Activated naive CD4-positive, alpha-beta T cell treated with anti-CD3 and anti-CD28 coated beads, Interleukin-2, amount 50 U/mL, for 72 hours (primary cell): ENCODE measurements at places on chromosomes 13 and 19. TPM values are rescaled to one million over a fixed set of nuclear protein-coding genes. Genes with fewer than 3 reads are reported as not detected.

DNA sequence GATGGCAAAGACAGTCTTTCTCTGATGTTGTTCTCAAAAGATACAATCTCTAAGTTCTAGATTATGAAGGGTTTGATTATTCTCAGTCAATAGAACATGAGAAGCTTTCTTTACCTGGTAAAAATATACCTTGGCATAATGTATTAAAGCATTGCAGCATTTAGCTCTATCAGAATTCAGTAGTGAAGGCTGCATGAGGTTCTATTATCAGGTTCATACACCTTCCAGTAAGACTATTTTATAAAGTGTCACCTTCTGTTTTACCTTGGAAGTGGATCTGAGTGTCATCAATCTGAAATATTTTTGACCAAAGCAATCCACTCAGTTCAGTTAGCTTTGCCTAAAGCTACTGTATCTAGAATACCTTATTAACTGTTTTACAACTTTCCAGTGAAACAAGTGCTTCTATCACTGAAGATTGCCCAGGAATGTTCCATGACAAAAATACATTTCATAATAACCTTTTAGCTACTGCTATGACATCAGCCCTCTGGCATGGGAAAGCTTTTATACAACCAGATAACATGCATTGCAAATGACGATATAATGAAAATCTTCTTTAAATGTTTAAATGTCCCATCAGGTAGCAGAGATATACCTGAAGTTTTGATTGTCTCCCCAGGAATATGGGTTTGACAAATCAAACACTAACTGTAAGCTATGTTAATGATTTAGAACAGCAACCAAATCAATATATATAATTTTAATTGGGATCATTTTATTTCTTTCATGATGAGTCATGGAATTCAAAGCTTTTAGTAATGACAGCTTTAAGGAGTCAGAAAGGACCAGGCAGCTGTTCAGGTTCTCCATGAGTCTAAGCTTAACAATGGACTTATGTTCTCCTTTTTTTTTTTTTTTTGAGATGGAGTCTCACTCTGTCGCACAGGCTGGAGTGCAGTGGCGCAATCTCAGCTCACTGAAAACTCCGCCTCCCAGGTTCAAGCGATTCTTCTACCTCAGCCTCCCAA, 72.2 kb downstream of the UFM1 start:
- DNase-seq = no peak

ZNF564 gene
- 4.6 TPM for total RNA-seq

DNA sequence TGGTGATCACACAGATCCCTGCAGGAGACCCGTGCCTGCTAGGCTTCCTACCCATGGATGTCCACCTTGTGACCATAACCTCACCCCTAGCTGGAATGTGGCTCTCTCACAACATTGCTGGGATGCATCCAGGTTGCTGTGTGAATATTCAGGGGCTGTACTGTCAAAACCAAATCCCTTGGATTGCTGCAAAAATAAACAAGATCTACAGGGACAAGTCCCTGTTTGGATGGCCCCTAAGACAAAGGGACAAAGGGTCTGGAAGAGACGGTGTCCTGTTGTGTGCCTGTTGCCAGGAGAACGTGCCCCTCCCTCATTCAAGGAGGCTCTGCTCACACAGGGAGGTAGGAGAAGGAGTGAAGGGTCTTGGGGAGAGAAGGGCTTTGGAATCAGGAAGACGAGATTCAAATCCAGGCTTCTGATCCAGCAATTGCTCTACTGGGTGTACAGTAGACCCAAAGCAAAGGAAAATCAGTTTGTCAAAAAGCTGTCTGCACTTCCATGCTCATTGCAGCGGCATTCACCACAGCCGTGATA, 89.2 kb upstream of the WASF3 start:
- DNase-seq = no peak

GRCh38 chr13:51066091-51066831, 44.8 kb downstream of the C13orf42 start:
- DNase-seq = no peak

GRCh38 chr19:10551698-10552301, 8.1 kb downstream of the ATG4D start:
- peak; percentile 50 for DNase-seq

GRCh38 chr19:2076526-2076944, 19.6 kb downstream of the MOB3A start:
- no peak for DNase-seq

DAND5 gene
- 0.31 TPM for total RNA-seq

DNA sequence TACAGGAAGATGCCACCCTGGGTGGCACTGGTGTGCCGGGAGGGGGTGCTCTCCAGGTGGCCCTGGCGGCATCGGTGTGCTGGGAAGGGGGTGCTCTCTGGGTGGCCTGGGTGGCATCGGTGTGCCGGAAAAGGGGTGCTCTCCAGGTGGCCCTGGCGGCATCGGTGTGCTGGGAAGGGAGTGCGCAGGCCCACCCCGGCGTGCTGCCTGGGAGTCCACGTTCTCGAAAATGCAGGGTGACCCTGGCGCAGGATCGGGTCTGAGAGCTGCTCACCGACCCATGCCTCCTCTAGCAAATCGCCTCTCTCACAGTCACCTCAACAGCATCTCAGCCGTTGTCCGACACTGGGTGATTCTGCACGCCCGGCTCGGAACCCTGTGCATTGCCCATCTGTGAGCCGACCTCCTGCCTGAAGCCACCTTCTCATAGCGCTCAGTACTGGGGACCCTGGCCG, 36.4 kb downstream of the RASA3 start:
- no peak for DNase-seq

DNA sequence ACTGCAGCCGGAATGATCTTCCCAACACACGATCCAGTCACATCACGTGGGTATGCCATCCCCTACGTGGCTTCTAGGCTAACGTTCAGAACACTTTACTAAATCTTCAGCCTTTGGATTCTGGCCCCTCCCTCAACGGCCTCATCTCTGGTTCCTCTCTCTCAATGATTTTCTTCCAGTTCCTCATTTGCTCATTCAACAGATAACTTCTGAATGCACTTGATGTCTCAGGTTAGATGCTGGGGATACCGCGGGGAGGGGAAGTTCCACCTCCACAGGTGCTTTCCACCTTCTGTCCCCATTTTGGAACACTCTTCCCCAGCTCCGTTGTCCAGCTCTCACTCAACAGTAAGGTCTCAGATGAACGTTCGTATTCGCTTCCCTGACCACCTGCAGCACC, 66.1 kb downstream of the ATP7B start:
- peak; percentile 33 for DNase-seq

FUT2 gene
- not detected for total RNA-seq

DNA sequence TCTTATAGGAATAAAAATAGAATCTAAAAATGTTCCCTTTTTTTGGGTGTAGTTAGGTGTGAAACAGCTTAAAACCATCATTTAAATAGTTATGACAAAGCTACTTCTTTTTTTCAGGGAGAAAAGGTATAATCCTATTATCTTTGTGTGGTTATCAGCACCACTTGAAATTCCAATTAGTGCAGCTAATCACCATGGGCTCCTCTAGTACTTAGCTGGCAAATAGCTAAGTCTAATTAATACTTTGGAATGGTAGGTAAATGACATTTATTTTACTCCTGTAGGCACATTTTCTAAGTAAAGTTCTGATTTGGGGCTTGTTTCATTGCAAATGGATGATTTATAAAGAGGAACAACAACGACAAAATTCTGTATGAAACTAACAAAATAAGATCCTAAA, 132.6 kb downstream of the OLFM4 start:
- DNase-seq = no peak

- DNase-seq = no peak
Observed at GRCh38 chr13:93338906-93339305, 112.3 kb downstream of the GPC6 start.

- DNase-seq = no peak
Observed at GRCh38 chr13:59208405-59209195, 955.1 kb downstream of the DIAPH3 start.

- DNase-seq = peak; percentile 95
Observed at GRCh38 chr19:50333235-50333736, 4.1 kb upstream of the KCNC3 start.

GRCh38 chr13:52353193-52353592, 52.8 kb downstream of the THSD1 start:
- DNase-seq = no peak

- DNase-seq = no peak
Observed at GRCh38 chr13:49536144-49536873, 40.6 kb downstream of the PHF11 start.

GPR4 gene
- not detected for total RNA-seq

- no peak for DNase-seq
Observed at GRCh38 chr13:29279356-29280254, 315.9 kb downstream of the SLC7A1 start.

DNA sequence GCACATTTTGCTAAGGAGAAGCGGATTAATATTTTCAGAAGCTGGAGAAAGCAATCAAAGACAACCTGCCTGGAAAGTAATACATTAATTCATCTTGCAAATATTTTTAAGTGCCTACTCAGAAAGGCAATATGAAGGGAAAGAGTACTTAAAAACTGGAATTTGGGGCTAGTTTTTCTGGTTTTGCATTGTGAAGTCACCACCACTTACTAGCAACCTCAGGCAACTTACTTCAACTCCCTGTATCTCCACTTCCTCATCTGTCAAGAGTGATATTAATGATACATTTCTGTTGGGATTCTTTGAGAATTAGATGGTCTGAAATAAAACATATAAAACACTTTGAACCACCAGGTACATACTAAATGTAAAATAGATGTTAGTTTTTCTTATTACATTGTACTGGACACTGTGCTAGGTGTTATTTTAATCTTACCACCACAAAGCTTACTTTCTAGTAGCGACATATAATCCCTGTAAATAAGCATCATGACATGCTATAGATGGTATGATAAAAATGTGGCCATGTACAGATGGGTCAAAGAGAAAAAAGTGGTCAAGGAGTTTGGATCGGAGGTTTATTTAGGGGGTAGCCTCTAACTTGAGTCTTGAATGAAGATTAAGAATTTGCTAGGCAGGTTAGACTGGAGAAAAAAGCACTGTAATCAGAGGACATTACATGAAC, 101.2 kb downstream of the SPRY2 start:
- no peak for DNase-seq

DNA sequence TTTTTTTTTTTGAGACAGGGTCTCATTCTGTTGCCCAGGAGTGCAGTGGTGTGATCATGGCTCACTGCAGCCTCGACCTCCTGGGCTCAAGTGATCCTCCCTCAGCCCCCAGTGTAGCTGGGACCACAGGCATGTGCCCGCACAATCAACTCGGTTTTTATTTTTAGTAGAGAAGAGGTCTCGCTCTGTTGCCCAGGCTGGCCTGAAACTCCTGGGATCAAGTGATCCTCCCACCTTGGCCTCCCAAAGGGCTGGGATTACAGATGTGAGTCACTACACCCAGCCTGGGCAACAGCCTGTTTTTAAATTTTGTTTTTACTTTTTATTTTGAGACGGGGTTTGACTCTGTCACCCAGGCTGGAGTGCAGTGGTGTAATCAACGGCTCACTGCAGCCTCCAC, 2.3 kb upstream of the KDM4B start:
- DNase-seq = no peak

- no peak for DNase-seq
Observed at GRCh38 chr13:76019421-76020044, 383.4 kb downstream of the LMO7 start.

DNA sequence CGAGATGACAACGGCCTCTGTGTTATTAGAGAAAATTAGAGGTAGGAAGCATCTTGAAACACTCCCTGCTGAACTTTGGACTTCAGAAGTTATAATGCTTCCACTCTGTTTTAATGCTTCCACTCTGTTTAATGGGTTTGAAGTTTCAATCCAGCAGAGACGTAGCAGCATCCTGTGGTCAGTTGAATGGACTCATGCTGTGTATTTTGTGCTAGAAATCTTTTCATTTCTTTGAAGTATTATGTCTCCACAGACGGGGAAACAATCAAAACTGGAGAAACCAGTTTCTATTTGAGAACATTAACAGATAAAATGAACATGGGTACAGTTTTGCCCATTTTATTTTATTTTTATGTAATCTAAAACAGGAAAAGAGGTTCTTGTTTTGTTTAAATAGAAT, 1736.2 kb downstream of the SLITRK5 start:
- no peak for DNase-seq

GRCh38 chr19:918481-919198, 1.5 kb downstream of the KISS1R start:
- DNase-seq = peak; percentile 72

DNA sequence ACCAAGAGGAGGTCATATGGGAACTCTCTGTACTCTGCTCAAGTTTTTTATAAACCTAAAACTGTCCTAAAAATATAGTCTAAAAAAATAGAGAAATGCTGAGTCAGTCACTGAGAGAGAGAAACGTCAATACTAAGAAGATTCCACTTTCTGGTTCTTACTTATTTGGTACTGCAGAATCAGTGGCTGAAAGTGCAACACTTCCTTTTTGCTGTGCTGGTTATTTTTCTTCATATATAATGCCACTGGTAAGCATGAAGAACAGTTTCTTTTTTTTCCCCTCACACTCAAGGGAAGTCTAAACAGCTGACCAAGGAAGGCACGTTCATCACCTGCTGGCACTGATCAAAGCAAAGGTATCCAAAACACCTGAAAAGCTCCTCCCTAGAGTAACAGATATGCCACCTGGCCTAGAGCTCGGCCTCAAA, 44.3 kb upstream of the N4BP2L1 start:
- DNase-seq = no peak

- no peak for DNase-seq
Observed at GRCh38 chr13:79919091-79919490, 421.8 kb downstream of the SPRY2 start.

DNA sequence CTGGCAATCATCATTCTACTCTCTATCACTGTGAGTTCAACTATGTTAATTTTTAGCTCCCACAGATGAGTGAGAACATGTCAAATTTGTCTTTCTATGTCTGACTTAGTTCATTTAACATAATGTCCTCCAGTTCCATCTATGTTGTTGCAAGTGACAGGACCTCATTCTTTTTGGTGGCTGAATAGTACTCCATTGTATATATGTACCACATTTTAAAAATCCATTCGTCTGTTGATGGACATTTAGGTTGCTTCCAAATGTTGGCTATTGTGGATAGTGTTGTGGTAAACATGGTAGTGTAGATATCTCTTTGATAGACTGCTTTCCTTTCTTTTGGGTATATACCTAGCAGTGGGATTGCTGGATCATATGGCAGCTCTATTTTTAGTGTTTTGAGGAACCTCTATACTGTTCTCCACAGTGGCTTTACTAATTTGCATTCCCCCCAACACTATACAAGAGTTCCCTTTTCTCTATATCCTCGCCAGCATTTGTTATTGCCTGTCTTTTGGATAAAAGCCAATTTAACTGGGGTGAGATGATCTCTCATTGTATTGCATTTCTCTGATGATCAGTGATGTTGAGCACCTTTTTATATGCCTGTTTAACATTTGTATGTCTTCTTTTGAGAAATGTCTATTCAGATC, 124.1 kb downstream of the PCCA start:
- DNase-seq = no peak

- no peak for DNase-seq
Observed at GRCh38 chr13:44755872-44756271, 179.7 kb upstream of the TSC22D1 start.

DNA sequence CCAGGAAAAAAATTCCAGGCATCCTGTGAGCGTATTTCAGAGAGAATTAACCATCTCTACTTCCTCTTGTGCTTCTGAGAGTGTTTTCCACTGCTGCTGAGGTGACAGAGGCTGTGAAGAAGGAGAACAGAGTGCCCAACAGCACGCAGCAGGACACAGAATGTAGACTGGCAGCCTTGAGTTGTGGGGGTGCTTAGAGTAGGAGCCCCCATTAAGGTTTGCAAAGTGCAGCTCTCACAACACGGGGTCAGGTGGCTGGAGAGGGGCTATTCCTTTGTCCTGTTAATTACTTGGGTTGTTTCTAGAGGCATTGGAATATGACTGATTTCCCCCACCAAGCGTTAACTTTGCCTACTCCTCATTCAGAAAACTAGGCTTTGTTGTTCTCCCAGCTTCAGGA, 370.6 kb downstream of the TSHZ3 start:
- DNase-seq = no peak

CNN1 gene
- total RNA-seq = not detected

TRPC4 gene
- not detected for total RNA-seq
